ENCODE measurements at places on chromosomes 11 and 22.

- DNase-seq, result no peak
These were observed 31.0 kb upstream of the FCHSD2 start for GRCh38 chr11:73172992-73173656.

DNA sequence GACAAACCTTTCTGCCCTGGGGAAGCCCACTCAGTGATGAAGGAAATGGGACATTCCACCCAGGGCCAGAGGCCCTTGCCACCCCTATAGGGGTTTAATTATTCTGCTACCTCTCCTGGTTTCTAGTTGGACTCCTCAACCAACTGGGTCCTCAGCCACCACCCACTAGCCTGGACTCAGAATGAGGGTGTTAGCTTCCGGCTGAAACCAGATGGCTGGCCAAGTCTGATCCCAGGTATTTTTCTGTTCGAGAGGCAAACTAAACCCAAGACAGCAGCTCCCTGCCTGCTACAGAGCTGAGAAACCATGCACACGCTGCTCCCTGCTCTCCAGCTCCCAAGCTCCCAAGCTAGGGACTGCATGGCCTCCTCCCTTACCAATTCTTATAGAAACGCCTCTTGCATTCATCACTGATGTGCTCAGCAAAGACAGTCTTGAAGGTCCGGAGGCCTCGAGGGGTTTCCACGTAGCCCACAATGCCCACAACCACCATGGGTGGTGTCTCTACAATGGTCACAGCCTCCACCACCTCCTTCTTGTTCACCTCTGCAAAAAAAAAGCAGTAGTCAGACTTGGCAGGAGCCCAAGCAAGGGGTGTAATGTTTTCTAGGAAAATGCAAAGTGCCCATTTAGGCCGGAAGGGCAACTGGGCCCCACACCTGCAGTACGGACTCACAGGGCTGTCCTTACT lies 2.2 kb downstream of the RPL3 start:
- peak; percentile 26 for DNase-seq

- DNase-seq, result no peak
These were observed 11.0 kb downstream of the MUC5AC start for GRCh38 chr11:1168721-1169161.

- peak; percentile 46 for DNase-seq
These were observed 1.4 kb downstream of the XBP1 start for GRCh38 chr22:28798810-28799605.

GRCh38 chr11:72328366-72329224 lies 84.6 kb upstream of the PHOX2A start:
- DNase-seq, result no peak

DNA sequence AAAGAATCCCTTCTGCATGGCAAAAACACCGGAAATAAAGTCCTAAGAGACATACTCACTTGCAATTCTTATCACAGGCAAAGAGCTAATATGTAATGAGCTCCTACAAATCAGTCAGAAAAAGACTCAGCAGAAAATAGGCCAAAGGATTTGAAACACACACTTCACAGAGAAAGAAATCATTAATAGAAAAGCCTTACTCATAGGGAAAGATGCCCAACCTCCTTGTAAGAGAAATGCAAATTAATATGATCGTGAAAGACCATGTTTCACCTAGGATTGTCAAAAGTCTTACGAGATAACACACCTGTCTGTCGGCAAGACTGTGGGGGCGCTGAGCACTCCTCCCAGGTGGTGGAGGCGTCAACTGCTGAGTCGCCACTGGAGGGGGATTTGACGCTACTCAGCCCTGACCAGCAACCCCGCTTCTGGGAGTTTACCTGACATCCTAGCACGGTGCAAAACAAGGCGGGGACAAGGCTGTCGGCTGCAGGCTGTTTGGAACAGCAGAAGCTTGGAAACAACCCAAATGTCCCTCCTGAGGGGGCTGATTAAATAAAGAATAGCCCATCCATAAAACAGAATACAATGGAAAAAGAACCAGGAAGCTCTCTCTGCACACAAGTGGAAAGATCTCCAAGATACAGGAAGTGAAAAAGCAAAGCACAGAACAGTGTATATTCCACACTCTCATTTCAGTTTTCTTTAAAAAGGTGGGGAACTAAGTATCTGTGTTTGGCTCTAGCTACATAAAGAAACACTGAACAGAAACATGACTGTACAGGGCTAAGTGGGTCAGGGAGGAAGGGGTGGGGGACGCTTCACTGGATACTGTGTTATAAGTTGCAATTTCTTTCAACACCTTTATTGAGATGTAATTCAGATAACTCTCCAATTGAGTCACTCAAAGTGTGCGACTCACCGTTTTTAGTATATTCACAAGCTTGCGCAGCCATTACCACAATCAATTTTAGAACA lies 11.5 kb downstream of the CSNK1E start:
- no peak for DNase-seq

DNA sequence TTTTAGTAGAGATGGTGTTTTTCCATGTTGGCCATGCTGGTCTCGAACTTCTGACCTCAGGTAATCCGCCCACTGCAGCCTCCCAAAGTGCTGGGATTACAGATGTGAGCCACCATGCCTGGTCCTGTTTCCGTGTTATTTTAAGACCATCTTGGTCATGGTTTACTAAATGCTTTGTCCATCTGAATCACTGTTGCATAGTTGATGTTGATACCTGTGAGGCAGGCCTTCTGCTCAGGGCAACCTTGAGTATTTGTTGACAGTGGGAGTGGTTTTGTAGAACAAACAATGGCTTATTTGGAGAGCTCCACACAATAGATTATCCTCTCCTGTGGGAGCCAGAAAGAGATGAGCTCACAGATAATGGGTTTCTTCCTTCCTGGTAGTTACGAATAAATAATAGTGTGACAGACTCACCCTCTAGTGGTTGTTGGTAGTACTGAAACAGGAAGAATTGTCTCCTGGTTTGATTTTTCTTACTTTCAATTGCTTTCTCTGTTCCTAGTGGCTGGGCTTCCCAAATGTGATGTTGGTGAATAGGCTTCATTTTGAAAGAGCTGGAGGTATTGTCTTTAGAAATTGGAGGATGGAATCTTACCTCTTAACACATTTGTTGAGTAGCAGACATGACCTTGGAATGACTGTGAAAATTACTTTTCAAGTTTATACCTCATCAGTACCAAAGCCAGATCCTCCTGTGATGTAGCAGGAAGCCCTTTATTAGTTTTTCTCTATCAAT lies 39.0 kb downstream of the CTNND1 start:
- DNase-seq, result no peak

DNA sequence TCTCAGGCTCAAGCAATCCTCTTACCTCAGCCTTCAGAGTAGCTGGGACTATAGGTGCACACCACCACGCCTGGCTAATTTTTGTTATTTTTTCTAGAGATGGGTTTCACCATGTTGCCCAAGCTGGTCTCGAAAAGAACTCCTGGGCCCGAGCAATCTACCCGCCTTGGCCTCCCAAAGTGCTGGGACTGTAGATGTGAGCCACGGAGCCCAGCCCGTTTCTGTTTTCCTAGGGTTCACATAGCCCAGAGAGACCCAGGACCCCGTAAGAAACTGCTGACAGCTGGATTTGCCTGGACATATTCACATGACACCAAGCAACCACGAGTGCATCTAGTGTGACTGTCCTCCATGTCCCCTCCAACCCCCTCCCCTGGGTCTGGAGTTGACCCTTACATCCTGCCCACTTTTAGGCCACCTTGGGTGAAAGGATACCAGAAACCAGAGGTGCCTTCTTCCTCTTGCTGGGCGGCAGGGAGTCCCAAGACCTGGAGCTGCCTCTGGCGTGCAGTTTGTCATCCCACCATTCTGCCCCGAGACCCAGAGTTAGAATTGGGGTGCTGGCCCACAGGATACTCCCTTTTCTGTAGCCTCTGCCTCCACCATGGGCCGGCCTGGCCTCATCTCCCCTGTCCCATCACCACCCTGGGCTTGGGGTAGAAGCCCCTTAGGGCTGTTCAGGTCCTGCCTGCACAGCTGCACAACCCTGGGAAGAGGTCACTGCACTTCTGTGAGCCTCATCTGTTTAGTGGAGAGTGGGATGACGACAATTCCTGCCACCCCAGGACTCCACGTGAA lies 3.7 kb upstream of the RIN1 start:
- no peak for DNase-seq

DNA sequence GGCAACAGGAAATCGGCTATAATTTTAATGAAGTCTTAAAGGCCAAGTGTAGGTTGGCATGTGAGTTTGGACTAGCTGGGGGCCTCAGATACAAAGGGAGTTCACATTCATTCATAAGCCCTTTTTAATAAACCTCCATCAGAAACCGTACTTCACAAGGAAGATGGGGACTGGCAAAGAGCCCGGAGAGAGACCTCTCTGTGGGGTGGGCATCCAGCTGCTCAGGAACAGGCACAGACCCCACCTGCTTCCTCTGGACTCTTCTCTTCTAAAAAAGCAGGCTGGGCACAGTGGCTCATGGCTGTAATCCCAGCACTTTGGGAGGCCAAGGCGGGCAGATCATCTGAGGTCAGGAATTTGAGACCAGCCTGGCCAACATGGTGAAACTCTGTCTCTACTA lies 3.9 kb upstream of the ARFGAP3 start:
- DNase-seq, result no peak

DNA sequence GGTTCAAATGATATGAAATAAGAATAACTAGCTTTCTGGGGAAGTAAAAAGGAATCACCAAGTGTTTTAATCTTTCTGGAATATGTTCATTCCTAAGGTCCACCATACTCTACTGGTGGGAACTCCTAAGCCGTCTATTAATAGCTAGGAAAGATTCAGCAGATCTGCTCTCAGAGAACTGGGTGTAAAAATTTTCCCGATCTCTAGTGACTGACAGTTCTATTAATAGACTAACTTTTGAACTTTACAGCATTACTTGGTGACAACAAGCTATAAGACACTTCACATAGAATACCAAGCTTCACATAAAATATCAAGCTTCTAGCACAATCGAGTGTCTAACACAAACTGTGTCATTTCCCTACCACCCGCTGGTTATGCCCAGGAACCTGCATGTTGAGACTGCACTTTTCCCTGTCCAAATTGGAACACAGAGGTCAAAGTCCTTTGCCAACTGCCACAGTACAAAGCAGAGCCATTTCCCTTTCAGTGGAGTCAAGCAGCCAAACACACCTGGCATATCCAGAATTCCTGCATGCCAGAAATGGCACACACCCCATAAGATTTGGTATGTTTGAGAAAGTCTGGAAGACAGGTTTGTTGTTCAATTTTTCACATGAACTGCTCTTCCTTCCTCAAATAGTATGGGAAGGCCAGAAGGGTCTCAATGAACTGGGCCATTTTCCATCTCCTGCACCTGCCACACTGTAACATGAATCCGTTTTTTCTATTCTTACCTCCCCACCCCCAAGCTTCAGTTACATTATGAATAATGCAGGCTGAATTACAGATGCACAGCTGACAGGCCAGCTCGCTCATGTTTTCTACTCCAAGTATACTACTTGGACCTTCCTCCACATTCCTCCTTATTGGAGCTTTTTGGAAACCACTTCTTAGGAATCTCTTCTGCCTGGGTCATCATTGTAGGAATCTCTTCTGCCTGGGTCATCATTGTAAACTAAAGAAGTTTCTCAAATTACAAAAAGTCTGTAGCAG lies 3.7 kb downstream of the OSBP start:
- no peak for DNase-seq

GRCh38 chr11:28983780-28984179 lies 875.6 kb downstream of the METTL15 start:
- DNase-seq, result no peak

DNA sequence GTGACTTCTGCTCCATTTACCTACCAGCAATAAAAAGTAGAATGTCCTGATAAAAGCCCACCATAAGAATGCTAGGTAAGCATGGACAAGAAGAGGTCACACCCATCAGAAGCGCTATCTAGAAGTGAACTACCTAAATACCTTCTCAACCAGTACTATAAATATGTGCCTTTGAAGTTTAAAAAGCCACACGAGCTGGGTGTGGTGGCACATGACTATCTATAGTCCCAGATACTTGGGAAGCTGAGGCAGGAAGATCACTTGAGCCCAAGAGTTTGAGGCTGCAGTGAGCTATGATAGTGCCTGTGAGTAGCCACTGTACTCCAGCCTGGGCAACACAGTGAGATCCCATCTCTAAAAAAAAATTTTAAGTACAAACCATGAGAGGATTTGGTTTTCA lies 66.7 kb downstream of the PACSIN2 start:
- no peak for DNase-seq

DNA sequence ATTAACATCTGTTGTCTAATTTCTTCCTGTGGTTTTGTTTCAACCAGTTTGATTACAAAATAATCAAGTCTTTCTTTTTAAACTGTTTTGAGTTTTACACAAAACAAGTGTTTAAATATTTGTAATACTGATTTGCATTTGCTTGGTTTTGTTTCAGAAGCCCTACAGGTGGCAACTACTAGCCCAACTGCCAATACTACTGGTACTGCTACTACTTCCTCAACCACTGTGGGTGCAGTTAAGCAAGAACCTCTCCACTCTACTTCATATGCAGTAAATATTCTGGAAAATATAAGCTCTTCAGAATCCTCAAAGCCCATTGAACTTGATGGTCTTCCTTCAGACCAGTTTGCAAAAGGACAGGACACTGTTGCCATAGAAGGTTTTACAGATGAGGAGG lies 61.1 kb downstream of the QSER1 start:
- DNase-seq, result no peak

DNA sequence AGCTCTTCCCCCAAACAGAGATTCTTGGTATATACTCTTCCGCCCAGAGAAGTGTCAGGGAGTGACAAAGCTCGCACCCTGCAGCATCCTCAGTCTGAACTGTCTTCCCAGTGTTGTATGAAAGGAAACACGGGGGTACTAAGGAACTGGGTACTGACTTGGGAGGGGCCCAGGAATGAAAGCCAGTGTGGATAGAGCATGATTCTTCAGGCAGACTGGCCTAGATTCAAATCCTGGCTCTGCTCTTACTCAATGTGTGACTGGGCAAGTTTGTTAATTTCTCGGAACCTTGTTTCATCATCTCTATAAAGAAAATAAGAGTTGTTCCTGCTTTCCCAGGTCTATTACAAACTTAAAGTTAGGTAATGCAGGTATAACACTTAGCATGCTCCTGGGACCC lies 266.0 kb upstream of the NARS2 start:
- no peak for DNase-seq

Measured in SW 1271 (cell line).